Central memory CD4-positive, alpha-beta T cell (primary cell): ENCODE measurements at places on chromosomes 3 and 15.

- DNase-seq: no peak
Observed at GRCh38 chr3:188296761-188297612, 143.0 kb downstream of the LPP start.

- DNase-seq: no peak
Observed at GRCh38 chr15:74133694-74134386, 3.5 kb downstream of the ISLR2 start.

DNA sequence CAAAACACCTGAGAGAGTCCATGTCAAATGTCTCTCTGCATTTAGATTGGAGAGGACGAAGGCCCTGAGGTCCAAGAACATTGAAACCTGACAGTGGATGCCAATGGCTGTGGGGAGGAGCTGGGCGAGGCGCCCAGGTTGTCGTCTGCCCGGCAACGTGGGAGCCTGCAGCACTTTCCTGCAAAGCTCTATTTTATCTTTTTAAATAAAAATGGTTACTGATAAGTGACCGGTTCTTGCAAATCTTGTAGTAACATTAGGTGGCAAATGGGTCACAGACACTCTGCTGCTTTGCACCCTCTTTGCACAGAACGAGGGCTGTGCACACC is 19.5 kb upstream of the FANCD2 start:
- no peak for DNase-seq

DNA sequence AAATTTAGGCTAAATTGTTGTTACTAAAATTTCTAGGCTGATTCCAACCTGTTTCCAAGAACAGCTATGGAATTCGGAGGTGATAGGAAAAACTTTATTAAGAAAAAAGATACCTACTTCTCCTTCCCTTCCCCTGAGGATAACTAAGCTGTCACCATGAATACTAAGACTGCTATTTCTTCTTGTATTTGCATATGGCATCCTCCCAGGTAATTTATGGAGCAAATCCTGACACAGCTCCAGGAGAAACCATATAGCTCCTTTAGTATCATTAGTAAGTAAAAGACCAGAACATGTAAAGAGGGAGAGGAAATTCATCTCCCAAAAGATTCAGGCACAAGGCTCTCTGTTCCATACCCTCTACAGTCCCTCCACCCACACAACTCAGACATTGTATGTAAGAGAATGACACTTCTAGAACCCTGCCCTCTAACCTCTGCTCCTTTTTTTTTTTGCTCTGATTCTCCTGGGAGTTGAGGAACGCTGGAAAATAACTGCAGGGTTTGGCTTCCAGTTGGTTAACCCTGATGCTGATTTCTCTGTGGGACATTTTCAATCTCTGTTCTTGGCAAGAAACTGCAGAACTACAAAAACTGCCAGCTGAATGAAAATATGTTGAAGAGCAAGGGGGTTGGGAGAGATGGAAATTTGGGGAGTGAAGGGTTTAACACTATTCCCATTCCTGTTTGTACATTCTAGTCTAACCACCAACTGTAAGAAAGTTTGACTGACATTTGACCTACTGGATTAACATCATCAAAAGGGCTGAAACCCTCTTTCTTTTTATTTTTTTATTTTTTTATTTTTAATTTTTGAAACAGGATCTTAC is 14.2 kb upstream of the MAGI1 start:
- DNase-seq: no peak

DNA sequence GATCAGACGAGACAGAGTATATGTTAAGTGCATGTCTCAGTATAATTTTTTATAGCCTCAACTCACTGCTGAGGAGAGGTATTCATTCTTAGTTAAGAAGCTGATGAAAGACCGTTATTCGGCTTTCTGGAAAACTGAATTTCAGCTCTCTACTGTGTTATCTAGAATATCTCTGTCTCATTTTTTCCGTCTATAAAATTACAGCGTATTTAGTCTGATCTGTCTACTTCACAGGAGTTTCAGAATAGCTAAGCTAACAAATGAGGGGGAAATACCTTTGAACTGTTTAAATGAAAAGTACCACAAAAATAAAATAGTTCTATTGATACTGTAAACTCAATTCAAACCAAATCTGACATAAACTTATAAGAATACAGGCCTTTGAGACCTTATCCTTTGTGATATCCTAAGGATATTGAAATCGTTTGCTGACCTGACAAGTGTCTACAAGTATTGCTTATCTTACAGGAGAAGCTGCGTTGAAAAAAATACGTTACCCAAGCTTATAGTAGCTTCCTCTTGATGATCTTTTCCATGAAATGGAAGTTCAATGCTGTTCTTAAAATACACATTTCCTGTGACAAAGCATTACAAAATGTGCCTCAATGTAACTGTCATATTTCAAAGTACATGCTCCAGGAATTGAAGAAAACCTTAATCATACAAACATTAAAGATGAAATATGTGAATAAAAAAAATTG is 104.6 kb downstream of the IL1RAP start:
- no peak for DNase-seq

GRCh38 chr3:38524141-38524739 is 28.1 kb downstream of the EXOG start:
- DNase-seq: no peak

GRCh38 chr3:96700322-96701315 is 113.8 kb upstream of the EPHA6 start:
- DNase-seq: no peak

DNA sequence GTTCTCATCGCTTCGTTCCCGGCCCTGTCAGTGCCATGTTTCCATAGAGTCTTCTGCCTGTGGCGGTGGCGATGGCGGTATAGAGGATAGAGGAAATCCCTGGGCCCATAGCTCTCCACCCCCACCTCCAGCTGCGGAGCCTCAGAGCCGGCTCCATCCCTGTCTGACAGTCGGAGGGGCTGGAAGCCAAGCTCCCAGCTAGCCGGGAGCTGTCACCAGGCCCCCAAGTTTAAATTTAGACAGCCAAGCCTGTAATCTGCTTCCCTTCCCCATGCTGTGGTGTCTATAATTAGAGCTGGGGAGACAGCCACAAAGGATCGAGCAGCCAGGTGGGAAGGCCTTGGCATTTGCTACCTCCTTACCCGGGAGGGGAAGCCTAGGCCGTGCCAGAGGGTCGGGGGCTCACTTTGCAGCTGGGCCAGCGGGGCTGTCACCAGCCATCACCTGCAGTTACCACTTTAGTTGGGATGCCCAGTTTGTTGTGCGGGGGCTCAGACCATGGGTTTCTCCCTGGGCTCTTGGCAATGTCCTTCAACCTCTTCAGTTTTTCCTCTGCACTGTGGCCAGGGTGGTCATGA is 56.3 kb upstream of the SEC13 start:
- no peak for DNase-seq

DNA sequence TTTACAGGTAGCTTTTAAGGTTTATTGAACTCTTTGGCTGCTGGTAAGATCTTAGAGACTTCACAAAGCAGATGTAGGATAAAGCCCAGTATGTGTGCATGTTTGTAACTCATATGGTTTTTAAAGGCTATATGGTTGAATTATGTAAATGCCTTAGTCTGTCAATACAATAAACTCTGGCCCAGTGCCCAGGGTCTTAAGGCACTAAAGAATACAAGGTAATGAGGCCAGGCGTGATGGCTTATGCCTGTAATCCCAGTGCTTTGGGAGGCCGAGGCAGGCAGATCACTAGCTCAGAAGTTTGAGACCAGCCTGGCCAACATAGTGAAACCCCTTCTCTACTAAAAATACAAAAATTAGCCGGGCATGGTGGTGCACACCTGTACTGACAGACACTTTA is 170.3 kb upstream of the CGNL1 start:
- DNase-seq: no peak

DNA sequence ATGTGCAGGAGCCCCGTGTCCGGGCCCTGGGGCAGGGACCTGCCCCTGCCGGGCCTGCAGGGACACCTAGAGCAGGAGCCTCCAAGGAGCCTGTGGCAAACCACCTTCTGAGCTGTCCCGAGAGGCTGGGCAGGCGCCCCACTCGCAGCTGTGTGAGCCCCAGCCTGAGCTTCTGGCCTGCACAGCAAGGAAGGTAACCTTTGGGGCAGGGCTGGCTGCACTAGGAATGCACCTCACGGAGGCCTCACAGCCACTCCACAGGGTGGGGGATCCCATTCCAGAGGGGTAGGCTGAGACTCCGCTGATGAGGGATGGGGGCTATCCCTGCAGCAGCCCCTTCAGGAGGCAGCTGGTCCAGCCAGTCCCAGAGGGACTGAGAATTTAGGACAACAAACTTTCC is 68.1 kb downstream of the DNAJB8 start:
- no peak for DNase-seq

DNA sequence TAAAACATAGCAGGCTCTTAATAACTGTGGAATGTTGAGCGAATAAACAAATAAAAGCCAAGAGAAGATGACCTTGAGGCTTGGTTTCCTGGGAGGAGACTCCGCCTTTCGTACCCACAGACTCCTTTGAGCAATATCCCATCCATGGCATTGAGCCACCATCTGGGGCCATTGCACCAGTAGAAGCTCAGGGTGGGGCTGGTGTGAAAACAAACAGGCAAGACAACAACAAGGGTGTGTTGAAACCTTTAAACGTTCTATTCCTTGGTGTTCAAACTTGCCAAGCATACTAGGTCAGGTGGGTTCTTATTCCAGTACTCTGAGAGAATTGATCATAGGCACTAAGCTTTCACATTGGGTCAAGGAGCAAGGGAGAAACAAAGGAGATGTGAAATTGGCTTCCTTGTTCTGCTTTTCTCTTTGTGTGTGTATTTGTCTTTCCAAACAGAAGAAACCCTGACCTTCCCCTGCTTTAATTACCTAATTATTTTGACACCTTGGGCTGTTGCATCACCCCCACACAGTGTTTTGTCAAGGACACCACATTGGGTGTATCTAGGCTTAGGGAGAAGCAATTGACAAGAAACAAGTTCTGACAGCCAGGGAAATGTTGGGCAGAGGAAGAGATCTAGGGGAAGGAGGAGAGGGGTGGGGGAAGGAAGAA is 105.1 kb upstream of the BCL6 start:
- DNase-seq: no peak

DNA sequence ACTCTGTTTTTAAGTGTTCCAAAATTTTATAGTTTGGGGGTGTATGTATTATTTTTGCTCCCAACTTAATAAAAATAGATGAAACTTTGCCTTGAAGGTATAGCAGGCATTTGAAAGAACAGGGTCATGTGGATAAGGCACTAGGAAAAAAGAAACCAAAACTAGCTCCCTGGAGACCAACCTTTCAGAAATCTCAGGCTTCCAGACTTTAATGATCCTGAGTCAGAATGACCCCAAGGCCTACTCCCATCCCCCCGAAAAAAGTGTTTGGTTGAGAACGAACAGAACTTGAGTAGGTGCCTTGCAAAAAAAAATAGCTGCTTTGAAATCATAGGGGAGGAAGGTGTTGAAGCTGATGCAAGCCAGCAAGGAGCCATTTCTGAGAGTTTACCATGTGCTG is 309.5 kb downstream of the THSD4 start:
- no peak for DNase-seq

- no peak for DNase-seq
Observed at GRCh38 chr3:27290760-27291159, 78.4 kb downstream of the NEK10 start.

DNA sequence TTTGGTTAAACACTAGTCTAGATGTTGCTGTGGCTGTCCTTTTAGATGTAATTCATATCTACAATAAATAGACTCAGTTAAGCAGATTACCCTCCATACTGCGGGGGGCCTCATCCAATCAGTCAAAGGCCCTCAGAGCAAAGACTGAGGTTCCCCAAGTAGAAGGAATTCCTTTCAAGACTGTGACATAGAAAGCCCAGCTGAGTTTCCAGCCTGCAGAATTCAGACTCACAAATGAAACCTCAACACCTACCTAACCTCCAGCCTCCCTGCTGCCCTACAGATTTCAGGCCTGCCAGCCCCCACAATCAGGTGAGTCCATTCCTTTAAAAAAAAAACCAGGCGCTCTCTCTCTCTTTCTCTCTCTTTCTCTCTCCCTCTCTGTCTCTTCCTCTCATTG is 73.6 kb upstream of the NSMCE3 start:
- DNase-seq: no peak

DNA sequence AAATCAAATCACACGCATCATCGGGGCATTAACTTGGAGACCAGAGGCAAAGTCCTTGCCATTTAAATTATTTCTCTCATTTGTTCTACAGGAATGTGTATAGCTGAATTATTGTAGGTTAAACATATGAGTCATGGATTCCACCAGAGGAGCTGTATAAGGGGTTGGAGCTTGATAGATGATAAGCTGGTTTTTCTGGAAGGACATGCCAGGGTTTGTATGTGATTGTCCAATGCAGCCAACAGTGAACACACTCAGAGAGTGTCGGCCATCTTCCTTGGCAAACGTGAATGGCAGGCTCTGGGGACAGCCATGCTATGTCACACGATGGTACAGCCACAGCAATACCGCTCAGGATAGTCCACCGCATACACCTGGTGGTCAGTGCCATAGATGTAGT is 25.1 kb downstream of the SSUH2 start:
- DNase-seq: no peak

DNA sequence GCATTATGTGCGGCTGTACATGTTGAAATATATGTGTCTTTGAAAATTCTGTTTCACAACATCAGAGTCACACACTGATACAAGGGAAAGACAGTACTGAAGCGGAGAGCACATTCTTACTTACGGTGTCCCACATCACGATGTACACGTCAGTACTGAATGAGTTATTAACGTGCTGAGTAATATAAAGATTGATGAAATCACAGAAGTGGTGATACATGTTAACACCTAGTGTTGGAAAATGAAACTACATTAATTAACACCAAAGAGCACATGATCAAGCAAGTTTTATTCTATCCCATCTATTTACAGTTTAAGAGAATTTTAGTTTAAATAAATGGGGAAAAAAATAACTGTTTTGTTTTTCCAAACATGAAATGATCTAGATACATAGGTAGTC is 15.6 kb downstream of the EOGT start:
- no peak for DNase-seq

- DNase-seq: no peak
Observed at GRCh38 chr3:171649267-171649666, 161.0 kb downstream of the PLD1 start.

- no peak for DNase-seq
Observed at GRCh38 chr3:97823046-97824004, 1.5 kb downstream of the CRYBG3 start.
